ENCODE measurements at places on chromosomes 5 and 9.

DNA sequence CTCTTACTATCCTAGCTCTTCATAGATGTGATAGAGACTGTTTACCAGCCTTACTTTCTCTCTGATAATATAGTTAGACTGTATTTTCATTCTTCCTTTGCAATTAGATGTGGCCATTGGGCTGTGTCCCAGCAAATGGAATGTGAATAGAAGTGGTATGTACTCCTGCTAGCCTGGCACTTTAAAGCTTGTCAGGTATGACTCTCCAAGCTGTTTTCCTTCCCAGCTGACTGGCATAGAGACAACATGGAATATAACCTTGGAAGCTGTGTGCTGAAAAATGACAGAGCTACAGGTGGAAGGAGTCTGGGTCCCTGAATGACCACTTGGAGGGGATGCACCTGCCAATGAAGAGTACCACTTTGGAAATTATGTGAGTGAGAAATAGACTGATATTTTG is 116.2 kb downstream of the DIRAS2 start:
- DNase-seq, result no peak

GRCh38 chr9:136295542-136296433 is 8.1 kb downstream of the CCDC187 start:
- DNase-seq, result no peak

DNA sequence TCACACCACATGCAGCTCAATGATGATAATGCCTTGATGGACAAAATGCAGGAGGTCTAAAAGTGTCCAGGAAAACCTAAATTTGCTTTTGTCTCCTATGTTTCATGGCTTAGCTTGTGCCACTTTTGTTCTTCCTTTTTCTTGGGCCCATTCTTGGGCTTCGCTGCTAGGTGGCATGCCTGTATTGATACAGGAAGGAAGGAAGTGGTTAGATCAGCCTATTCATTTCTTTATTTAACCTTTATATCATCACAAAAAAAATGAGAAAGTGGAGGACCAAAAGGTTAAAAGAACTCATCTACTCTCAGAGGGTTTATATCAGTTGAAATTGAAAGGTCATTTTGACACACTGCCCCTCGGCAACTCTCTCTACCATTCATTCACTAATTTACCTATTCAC is 260.2 kb downstream of the ARHGAP26 start:
- DNase-seq, result no peak

GRCh38 chr5:53476531-53477480 is 3.6 kb upstream of the FST start:
- DNase-seq, result no peak

DNA sequence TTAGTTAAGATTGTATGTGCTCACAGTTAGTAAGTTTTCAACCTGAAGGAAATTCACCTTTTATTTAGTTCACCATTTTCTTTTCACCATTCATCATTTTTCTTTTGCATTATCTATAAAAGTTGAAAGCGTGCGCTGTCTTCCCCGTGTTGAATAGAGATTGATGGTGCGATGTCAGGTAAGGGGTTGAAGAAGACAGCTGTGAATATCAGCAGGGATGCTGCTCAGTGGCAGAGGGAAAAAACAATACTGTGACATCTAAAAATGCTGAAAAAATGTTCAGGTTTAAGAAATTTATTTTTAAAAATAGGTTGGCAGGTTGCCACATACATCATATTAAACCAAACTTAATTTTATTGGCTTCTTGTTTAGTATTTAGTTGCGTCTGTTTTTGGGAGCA is 815.0 kb downstream of the DTWD2 start:
- no peak for DNase-seq

- no peak for DNase-seq
Measured at GRCh38 chr9:124254261-124254682, 3.5 kb upstream of the NEK6 start.

DNA sequence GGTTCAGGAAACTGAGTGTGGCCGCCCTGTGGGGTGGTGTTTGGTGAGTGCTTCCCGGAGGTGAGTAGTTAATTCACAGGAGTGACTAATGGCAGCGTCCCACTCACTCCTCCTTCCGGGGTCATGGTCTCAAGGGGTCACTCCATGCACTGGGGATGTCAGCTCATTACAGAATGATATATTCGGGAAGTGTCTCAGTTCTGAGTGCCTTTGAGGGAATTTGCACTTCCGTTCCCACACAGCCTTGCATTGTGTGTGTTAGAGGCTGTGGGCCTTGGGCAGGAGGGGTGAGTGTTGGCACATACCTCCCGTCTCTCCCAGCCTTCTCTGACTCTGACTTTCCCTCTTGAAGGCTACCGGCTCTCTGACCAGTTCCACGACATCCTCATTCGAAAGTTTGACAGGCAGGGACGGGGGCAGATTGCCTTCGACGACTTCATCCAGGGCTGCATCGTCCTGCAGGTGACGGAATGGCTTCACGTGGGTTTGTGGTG is 10.5 kb upstream of the AHRR start:
- DNase-seq, result no peak

GRCh38 chr9:80376180-80376579 is 804.4 kb downstream of the TLE4 start:
- no peak for DNase-seq

- no peak for DNase-seq
Measured at GRCh38 chr5:37735649-37736347, 104.0 kb downstream of the GDNF start.

GRCh38 chr5:32029261-32029660 is 144.9 kb downstream of the GOLPH3 start:
- no peak for DNase-seq

GRCh38 chr5:38447786-38448185 is 108.7 kb downstream of the LIFR start:
- no peak for DNase-seq

- DNase-seq, result no peak
Measured at GRCh38 chr9:135145312-135145711, 57.8 kb downstream of the OLFM1 start.

DNA sequence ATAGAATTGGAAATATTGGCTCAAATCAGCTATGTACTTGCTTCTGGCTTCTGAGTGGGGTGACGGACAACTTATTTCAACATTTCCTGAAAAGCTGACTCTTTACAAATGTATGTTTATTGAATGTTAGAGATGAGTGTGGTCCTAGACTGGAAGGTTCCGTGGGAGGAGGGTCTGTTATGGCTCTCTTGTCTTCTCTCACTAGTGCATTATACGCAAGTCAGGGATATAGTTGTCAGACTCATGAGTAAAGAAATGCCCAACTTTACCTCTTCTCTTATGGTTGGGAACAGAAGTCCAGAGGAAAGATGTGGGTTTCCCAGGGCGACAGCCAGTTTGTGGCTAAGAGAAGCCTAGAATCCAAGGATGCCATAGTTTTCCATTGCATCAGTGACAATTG is 839.3 kb upstream of the WWC1 start:
- DNase-seq, result no peak

GRCh38 chr5:96751203-96752169 is 56.3 kb downstream of the ERAP1 start:
- DNase-seq, result no peak

- DNase-seq, result peak; percentile 5
Measured at GRCh38 chr5:136062366-136063274, 33.8 kb downstream of the TGFBI start.

DNA sequence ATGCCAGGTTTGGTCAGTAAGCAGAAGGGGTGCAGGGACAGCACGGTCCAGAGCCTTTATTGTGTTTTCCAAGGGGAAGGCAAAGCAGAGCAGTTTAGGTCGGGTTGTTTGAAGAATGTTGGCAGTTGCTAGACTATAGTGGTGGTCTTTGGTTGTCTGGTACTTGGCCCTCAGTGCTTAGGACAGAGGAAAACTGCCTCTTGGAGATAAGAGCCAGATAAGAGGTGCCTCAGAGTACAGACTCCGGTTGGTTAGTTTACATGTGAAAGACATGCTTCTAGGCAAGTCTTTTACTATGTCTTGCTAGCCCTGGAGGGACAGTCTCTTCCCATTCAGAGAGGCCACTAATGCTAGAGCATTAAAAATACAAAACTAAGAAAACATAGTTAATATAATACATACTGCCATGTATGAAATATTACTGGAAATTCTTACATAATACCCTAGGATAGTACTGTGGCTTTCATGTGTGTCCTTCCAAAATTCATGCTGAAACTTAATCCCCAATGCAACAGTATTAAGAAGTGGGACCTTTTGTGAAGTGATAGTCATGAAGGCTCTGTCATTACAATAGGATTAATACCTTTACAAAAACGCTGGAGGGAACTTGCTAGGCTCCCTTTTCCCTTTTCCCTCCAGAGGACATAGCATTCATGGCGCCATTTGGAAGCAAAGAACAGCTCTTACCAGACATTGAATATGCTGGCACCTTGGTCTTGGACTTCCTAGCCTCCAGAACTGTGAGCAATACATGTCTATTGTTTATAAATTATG is 280.4 kb downstream of the TMEM167A start:
- DNase-seq, result no peak

GRCh38 chr9:127175764-127176163 is 53.3 kb upstream of the ANGPTL2 start:
- DNase-seq, result no peak

DNA sequence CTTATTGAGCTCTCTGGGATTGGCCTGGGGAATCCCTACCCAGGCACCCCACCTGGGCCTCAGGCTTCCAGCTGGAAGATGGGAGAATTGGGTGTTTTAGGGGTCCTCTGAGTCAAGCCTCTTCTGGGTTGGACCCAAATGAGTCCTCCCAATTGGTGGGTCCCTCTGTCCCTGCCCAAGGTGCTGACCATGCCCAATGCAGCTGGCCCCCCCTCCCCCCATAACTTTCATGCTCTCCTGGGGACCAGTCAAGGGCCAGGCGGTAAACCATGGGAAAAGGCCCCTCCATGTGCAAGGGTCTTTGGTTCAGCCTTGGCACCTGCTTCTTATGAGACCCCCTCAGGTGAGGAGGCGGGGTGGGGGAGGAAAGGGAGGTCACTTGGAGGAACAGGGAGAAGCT is 3.4 kb upstream of the PSD2 start:
- no peak for DNase-seq

- no peak for DNase-seq
Measured at GRCh38 chr5:68315679-68316271, 100.2 kb downstream of the PIK3R1 start.

DNA sequence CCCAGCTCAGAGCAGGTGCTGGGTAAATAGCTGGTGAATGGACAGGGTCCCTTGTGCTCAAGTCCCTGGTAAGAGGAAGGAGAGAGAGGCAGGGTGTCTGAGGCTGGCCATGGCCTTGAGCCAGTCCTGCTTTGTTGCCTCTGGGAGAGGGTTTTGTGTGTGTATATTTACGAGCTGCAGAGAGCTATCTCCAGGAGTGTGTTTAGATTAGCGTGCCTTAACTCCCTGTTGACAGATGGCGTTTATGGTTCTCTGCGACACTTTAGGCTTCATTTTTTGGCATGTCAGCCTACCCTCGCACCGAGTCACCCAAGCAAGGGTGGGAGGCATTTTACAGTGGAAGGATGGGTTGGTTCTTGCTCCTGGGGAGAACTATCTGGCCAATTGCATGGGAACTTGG is 22.2 kb downstream of the HMCN2 start:
- no peak for DNase-seq

DNA sequence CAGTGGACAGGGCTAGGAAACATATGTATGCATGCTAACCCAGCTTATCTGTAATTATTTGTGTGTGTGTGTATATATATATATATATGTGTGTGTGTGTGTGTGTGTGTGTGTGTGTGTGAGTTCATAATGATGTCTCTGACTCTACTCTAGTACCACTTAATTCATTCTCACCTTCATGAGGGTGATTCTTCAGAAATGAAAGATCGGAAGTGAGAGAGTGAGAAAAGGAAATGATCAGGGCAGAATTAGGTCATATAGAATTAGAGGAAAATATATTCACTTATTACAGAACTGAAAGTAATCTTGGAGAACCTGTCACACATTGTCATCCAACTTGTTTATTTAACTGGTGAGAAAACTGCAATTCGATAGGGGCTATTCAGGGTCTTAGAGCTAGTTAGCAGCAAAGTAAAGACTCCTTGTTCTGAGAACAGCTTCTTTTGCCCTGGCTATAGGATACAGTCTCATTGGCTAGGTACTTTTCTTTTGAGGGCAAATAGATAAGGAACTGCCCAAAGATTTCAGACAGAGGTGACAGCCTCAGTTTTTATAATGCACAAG is 58.8 kb downstream of the C9orf153 start:
- DNase-seq, result no peak

DNA sequence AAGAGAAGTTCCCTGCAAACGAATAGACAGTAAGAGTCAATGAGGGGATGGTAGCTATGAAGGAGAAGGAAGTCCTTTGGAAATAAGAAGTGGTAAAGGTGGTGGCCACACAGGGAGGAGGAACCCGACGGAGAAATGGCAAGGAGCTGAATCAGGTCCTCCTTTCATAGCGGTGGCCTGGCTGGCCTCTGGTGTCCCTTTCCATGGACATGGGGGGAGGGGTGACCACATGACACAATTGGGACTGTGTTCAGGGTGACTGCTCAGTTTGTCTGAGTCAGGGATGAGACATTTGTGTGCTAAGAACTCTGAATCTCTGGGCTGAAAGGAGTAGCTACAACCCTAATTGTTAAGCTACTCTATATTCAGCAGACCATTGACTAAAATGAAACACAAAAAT is 28.7 kb upstream of the TIMD4 start:
- DNase-seq, result no peak

DNA sequence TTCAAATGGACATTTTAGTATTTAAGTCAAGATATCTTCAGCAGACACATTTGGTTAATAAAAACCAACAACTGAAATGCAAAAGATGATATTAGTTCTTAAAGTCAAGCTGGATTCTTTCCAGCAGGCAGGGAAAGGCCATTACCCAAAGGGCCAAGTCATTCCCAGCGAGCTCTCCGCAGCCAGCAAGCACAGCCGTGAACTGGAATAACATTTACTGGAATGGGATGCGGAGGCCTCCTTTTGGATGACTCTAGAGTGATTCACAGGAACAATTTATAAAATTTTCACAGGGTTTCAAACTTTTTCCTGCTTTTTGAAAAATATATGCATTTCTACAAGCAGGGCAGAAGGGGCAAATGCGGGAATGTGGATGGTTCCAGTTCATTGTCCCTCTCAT is 76.6 kb upstream of the DAB2 start:
- no peak for DNase-seq

DNA sequence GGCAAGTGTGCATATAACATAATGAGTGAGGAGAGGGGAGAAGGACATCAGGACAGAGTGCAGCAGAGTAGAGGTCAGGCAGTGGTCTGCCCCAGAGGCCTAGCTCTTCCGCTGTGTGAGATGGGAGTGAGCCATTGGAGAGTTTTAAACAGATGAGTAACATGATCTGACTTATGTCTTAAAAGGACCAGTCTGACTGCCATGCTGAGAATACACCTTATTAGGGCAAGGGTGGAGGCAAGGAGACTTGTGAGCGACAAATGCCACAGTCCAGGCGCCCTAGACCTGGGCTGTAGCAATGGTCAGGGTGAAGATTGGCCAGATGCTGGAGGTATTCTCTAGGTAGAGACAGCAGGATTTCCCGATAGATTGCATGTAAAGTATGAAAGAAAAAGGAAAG is 83.1 kb downstream of the WWC1 start:
- DNase-seq, result no peak

- DNase-seq, result no peak
Measured at GRCh38 chr9:74681906-74682305, 184.8 kb downstream of the RORB start.

- DNase-seq, result no peak
Measured at GRCh38 chr9:130177898-130178805, 5.9 kb downstream of the NCS1 start.

GRCh38 chr5:107436201-107436600 is 234.5 kb downstream of the EFNA5 start:
- DNase-seq, result no peak

Measured in SK-N-DZ (cell line).